ENCODE measurements at places on chromosomes 7 and 10.

GRCh38 chr10:124693801-124694416, 50.3 kb downstream of the FAM53B start:
- no peak for DNase-seq

DNA sequence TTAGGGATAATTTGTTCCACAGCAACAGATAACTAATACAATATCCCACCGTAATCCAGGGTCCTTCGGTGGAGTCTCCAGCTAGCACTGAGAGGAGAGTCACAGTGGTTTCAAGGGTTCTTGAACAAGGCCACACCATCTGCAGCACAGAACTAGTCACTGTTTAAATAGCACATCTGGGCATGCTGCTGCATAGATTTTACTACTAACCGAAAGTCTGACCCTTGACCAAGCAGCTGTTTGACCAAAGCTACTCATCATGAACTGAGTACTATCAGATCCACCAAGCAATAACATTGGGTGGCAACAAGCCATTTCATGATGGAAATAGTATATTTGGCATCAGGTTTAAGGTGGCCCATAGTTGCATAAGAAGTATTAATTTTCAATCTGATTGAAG, 53.2 kb downstream of the ANKMY2 start:
- no peak for DNase-seq

GRCh38 chr7:97601931-97602457, 129.9 kb upstream of the TAC1 start:
- no peak for DNase-seq

DNA sequence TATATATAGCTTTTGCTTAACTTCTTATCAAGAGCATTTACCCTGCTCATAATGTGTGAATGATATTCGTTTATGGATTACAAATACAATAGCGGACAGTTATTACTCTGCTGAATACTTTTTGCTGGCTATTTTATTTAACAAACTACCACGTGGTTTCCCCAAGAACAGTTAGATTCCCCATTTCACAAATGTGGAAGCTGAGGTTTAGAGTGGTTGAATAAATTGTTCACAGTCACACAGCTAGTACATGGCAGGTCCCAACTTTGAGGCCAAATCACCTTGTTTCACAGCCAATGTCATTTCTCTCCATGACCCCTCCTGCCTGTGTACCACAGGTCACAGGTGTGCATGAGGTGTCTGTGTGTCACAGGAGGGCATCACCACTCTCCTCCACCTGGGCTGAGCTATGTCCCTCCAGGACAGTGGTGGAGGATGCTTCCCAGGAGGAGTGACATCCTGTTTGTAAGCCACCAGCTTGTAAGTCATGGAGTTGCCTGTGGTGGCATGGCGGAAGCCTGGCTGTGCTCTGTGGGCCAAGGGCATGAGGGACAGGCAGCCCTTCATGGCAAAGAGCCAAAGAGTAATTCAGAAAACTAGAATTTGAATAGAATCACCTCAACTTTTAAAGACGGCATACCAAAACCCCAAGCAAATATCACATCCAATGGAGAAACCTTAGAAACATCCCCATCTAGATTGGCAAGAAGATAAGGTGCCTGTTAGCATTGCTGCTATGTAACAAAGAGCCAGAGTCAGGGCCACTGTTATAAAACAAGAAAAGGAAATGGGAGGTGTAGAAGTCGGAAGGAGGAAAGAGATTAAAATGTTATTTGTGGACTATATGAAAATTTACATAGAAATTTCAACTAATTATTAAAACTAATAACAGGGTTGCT, 51.9 kb downstream of the AOC1 start:
- no peak for DNase-seq

GRCh38 chr7:2554661-2555111, 638 bp downstream of the BRAT1 start:
- no peak for DNase-seq

DNA sequence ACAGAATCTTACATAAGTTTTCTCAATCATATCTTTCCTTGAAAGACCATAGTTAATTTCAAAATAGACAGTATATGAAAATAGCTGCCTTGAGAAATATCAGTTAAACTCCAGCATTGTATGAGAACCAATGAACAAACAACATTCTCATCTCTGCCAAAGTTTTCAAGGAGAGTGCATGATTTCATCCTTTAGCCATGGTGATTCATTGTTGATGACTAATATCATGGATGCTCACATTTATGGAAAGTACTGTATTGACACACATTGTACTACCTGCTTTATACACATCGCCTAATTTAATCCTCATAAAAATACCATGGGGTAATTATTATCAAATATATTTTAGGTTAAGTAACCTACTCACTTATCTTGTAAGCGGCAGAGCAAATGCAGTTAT, 250.3 kb downstream of the CNTNAP2 start:
- no peak for DNase-seq

Measured in stimulated activated CD4-positive, alpha-beta T cell treated with anti-CD3 and anti-CD28 coated beads, Interleukin-1b, Interleukin-23, amount 100 ng/mL, for 4 hours (primary cell).